NCI-H460 (cell line): ENCODE measurements at places on chromosomes 12 and 14. TPM values are rescaled to one million over a fixed set of nuclear protein-coding genes. Genes with fewer than 3 reads are reported as not detected.

GRCh38 chr14:101823066-101823465 is 61.6 kb downstream of the PPP2R5C start:
- DNase-seq: no peak

DNA sequence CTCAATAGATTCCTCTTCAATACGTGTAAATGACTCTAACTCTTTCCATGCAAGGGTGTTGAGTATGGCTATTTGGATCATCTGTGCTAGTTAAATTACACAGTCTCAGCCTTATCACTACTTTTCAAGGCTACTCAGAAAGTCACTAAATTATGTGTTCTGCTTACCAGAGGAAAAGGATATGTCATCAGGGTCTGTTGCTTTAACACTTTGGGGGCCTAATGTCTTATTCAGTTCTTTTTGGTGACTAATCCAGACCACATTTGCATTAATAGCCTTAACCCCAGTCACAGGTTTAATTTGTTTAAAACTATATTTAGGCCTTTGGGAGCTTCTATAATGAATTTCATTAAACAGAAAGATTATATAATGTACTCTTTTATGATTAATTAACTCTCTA is 649.3 kb downstream of the RPS29 start:
- no peak for DNase-seq

SNW1 gene
- total RNA-seq: 104 and 115 TPM in 2 replicates

DNA sequence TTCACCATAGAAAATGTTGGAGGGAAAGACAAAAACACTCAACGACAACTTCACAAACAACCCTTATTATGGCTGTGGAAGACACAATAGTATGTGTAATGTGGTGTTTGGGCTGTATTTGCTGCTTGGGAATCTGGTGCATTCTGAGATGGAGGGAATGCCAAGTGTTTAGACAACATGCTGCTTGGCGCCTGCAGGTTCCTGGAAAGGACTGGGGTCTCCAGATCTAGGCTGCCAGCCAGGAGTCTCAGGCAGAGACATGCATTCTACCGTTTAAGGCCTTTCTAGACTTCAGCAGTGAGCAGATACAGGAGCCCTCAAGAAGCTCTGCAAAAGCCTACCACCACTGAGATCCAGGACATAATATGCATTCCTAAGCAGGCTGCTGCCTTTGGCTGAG is 418.7 kb downstream of the NRXN3 start:
- no peak for DNase-seq

DNA sequence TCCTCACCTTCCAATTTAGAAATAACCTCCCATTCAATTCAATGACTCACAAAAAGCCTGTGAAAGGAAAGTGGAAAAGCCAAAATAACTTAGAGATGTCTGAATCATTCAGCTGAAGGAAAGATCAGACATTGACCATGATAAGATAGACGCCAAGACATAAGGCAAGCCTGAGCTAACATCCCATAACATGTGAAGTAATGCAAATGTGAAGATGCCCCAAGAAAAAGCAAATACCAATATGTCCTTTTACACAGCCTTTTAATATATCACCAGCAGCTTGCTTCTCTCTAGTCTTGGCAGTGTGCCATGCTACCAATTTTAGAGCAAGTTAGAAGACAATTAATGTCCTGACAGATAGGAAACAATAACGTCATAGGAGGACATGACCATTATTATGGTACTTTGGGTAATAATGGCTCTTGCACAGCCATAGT is 2.4 kb upstream of the NUMB start:
- no peak for DNase-seq

GRCh38 chr12:40874868-40875267 is 182.6 kb downstream of the CNTN1 start:
- DNase-seq: no peak

GRCh38 chr12:11764837-11765236 is 115.4 kb downstream of the ETV6 start:
- no peak for DNase-seq

- no peak for DNase-seq
Measured at GRCh38 chr12:28574746-28575592, 384.7 kb downstream of the CCDC91 start.

DNA sequence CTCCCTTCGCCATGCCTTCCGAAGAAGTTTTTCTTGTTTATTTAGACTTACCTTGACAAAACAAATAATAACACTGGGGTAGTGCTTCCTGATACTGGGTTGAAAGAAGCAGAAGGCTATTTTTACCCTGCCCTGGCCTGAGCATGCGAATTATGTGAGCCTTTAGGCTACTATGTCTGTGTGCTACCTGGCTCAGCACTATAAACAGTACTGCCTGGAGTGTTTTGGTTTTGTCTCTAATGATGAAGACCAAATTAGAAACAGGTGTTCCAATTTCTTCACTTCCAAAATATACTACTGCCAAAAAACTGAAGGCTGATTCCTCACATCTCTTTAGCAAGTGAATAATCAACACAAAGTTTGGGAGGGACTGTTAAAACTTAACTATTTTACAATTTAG is 7.6 kb upstream of the OVCH1 start:
- no peak for DNase-seq

- DNase-seq: no peak
Measured at GRCh38 chr14:59704054-59704645, 127.5 kb upstream of the CCDC175 start.

- DNase-seq: no peak
Measured at GRCh38 chr12:110853836-110854235, 7.0 kb downstream of the CCDC63 start.

GPR132 gene
- 0.78 TPM in 1 of 2 replicates, not detected in the other for total RNA-seq

GRCh38 chr14:94397289-94398181 is 9.1 kb upstream of the SERPINA1 start:
- DNase-seq: no peak

- DNase-seq: no peak
Measured at GRCh38 chr14:64232944-64233343, 61.2 kb downstream of the ESR2 start.

DNA sequence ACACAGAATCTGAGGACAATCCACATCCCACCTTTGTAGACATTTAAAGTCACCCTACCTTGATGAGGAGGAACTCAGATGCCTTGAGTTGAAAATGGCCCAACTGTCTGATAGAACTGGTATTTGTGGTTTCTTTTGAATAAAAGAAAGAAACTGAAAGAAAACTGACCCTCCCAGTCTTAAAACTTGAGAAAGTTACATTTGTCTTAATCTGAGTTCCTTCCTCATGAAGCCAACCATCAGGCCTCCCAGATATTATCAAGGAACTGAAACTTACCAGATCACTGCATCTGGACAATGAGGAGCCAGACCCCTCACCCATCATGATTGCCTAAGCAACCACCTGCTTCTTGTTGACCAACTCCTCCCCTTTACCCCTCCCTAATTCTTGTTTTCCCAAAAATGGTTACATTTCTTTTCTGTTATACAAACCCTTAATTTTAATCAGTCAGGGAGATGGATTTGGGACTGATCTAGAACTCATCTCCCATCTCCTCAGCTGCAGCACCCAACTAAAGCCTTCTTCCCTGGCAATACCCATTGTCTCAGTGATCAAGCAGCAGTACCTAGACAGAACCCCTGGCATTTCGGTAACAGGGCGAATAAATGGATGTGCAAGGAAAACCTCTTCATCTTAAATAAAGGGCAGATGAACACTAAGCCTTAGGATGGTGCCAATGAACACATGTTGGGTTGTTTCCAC is 72.0 kb upstream of the RESF1 start:
- DNase-seq: no peak

DNA sequence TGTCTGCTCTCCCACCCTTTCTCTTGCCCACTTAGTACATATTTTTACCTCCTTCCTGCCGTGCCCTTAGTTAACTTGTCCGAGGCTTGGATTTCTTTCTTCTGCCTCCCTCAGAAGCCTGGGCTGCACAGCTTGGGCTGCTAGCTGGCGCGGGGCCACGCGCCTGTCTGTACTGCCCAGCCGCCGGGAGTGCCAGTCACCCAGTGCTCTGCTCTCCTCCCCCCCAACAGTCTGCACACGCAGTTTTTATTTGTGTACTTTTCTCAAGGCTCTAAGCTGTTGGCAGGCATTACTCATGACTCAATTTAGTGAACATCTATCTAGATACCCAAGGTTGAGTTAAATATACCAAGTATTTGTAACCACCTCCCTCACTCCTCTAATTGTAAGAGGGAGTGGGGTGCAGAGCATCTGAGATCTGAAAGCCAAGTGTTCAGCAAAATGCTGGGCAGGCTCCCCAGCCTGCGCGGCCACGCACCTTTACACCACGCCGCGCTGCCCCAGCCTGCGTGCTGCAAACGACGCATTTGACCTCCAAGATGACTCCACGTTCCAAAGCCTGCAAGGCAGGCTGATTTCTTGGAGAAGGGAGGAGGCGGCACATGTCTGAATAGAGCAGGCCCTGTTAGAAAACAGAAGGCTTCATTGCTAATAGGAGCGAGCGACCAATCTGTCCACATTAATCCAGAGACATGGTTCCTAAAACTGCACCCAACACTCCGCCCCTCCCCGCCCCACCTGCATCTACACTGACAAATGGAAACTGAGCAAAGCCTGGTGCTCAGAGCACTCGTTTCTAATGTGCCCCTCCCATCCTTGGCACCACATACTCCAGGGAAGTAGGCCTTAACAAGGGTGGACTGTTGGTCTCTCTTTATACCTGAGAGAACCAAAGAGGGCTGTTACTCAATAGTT is 18.2 kb upstream of the CACNA2D4 start:
- DNase-seq: peak; percentile 7

GPR162 gene
- total RNA-seq: 0.61 and 0.94 TPM in 2 replicates

DNA sequence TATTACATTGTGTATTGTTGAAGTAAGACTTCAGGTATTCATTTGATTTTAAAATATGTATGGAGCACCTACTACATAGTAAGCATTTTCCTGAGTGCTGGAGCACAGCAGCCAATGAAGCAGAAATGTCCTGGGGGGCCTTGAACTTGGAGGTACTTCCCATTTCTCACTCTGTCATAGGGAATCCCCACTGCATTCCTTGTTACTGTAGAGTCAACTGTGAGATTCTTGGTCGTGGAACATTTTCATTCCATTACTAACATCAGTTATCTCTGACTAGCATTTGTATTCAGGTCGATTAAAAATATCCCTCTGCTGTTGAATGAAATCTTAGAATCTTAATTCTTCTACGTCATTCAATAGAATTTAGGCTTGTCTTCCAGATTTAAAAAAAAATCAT is 66.7 kb downstream of the PDE3A start:
- no peak for DNase-seq

LARP4 gene
- total RNA-seq: 34.9 and 41.8 TPM in 2 replicates

GRCh38 chr12:88188180-88188579 is 46.1 kb downstream of the TMTC3 start:
- no peak for DNase-seq

DNA sequence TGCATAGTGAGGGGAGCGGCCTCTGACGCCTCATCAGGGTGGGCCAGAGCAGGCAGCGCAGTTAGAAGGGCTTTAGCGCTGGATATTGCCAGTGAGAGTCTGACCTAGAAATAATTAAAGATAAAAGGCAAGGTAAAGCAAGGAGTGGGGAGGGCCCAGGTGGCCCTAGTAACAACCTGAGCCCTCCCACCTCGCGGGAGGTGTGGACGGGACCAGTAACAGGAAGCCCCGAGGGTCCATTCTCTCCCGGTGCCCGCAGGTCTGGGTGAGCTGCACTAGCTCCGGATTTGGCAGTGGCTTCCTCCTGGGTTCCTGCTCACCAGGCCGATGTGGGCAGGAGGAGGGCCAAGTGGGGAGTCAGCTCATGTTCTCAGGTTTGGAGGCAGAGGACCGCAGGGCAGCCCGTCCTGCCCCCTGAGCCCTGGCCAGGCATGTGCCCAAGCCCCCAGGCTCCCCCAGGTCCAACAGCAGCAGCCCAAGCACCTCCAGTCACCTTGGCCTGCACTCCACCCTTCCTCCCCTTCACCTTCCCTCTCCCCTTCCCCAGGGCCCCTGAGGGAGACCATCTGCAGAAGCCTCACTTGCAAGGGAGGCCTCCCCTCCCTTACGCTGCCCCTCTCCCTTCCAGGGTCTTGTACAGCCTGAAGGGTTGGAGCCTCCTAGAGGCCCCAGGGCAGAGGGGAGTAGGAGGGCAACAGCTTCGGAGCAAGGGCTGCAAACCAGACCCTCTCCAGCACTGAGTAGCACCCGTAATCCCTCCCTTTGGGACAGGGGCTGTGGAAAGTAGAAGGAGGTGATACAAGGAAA is 144.3 kb upstream of the FKBP4 start:
- no peak for DNase-seq

- no peak for DNase-seq
Measured at GRCh38 chr12:47729233-47729632, 3.9 kb upstream of the ENDOU start.

RFX4 gene
- not detected in 2 replicates for total RNA-seq
